ENCODE measurements at places on chromosomes 3 and 15.

GRCh38 chr15:100131321-100132224 lies 210.2 kb downstream of the ADAMTS17 start:
- DNase-seq = no peak

GRCh38 chr3:13046569-13047274 lies 26.5 kb downstream of the IQSEC1 start:
- no peak for DNase-seq

GRCh38 chr3:58200846-58201355 lies 9.9 kb downstream of the DNASE1L3 start:
- DNase-seq = no peak

- DNase-seq = no peak
Observed at GRCh38 chr3:73404435-73404834, 220.3 kb downstream of the PDZRN3 start.

DNA sequence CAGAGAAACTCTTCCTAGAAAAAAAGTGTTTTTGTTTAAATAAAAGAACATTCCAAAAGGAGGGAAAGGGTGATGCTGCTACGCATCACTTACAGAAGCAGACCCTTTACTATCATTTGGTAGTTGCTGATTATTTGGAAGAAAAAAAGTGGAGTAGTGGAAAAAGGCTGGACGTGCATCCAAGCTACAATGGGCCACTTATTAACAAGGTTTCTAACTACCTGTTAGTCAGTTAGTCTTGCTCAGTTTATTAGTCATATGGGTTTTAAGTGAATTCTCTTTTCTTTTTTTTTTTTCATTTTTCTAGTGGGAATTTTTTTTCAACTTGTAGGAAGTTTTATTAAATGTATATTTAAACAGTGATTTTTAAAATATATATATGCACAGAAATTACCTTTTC lies 866.0 kb downstream of the MCTP2 start:
- no peak for DNase-seq

GRCh38 chr3:58323529-58324390 lies 8.9 kb upstream of the PXK start:
- DNase-seq = no peak

- no peak for DNase-seq
Observed at GRCh38 chr3:117400303-117400702, 690.7 kb downstream of the TUSC7 start.

- DNase-seq = no peak
Observed at GRCh38 chr3:14323401-14324223, 78.8 kb upstream of the SLC6A6 start.

DNA sequence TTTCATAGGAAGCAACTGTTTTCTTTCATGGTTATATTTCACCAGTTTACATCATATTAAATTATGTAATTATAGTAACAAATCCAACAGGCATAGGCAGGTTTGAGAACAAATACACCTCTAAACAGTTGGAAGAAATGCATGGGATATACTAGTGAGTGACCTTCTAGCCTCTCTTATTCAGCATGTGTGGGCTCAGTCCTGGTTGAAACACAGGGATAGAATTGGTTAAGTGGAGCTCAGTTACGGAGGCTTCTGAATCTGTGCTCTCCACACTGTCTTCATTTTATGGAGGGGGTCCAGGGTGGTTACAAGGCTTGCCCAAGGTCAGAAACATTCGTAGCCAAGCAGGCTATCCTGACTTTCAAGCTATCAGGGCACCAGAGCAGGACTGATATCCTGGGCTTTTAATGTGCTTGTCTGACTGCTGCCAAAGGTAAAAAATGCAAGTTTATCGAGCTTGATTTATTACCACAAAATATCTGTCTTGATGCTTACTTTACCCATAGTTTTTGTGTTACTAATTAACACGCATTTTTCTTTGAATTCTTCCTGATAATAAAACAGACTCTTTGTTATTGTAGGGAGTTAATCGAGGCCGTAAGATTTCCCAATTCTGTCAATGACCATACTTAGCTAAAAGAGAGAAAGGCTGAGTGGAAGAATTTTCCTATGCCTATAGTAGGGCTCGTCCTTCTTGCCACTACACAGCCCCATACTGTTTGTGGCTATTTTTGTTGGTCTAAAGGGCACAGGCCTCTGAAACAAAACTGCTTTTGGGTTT lies 89.6 kb downstream of the FILIP1L start:
- DNase-seq = no peak

DNA sequence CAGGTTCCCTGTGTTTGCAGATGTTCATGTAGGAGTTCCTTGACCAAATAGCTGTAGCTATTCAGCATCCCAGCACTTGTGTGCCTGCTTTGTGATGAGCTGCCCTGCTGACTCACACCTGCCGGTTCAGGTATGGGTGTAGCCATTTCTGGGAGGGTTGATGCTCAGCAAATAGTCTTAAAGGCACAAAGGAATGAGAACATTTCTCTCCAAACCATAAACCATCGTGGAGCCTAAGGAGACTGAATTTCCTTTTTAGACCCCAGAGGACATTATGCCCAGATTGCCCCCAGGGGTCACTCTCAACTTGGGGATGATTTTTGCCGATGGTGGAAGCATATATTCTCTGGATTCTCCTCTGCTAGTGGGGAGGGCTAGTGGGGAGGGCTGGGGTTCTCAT lies 80.6 kb downstream of the ADAMTSL3 start:
- no peak for DNase-seq

- peak; percentile 42 for DNase-seq
Observed at GRCh38 chr3:172751175-172751704, 714 bp downstream of the ECT2 start.

DNA sequence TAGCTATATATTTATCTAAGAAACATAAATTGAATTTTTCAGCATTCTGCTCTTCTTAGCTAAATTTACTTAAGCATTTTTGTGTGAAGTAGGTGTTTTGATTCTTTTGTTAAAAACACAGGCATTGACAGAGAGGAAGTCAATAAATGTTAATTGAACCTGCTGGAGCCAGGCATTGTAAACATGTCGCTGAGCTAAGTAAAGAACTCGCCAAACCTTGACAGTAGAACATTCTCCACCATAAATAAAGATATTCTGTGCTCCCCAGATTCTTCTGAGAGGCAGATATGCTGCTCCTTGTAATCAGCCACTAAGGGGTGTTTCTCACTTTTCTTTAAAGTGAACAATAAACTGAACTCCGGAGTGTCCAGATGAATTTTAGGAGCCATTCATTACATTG lies 38.4 kb downstream of the SYNM start:
- no peak for DNase-seq

DNA sequence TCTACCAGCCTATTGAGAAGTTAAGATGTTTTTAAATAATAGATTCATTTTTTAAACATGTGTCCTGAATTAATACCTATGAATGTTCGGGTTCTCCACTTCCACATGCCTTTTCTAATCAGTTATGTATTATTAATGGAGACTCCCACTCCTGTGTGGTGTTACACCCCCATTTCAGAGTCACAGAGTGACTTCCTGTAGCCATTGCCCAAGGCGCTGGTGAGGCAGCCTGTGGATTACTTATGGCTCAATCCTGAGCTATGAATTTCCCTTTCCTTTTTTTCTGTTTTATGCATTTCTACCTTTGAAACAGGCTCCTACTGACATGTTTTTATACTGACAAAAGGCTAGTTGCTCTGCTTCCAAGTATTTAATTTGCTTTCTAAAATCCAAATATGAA lies 162.3 kb downstream of the GABRG3 start:
- no peak for DNase-seq

GRCh38 chr3:125582707-125583106 lies 12.6 kb downstream of the OSBPL11 start:
- no peak for DNase-seq

GRCh38 chr3:193955719-193956118 lies 180.2 kb upstream of the HES1 start:
- DNase-seq = no peak

GRCh38 chr3:114557791-114558190 lies 264.0 kb downstream of the TIGIT start:
- no peak for DNase-seq

GRCh38 chr3:95627293-95627692 lies 1187.1 kb upstream of the EPHA6 start:
- no peak for DNase-seq

DNA sequence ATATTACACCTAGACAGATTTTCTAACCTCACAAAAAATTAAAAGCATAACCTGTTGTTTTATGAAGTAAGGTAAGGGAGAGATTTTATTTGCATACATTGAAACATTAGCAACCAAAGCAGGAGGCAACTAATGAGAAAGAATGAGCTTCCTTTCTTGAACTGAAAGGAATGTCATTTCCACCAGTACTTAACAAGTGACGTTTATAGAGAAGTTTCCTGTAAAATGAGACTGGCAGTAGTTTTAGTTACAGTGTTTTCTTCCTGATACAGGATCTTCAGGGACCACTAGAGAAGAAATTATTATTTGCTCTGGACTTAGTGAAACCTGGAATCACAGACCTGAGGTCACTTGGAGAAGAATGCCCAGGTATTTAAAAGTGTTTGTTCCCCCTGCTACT lies 27.4 kb upstream of the FRMD5 start:
- DNase-seq = no peak

DNA sequence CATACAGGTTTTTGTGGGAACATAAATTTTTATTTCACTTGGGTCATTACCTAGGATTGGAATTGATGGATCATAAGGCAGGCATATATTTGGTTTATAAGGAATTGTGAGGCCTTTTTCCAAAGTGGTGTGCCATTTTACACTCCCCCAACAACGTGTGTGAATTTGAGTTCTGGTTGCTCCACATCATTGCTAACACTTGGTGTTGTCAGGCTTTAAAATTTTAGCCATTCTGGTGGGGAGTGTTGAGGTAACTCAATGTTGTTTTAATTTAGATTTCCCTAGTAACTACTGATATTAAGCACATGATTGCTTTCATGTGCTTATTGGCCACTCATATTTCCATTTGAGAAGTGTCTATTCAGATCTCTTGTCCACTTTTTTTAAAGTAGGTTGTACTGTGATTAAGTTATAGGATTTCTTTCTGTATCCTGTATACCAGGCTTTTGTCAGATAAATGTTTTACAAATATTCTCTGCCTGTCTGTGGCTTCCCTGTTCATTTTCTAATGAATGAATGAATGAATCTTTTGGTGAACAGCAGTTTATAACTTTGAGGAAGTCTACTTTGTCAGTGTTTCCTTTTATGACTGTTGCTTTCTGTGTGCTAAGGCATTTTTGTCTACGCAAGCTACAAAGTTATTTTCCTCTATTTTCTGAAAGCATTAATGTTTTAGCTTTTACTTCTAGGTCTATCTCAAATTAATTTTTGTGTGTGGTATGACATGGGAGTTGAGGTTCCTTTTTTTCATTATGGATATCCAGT lies 17.9 kb upstream of the NR2C2 start:
- DNase-seq = no peak

GRCh38 chr3:178381971-178382448 lies 154.2 kb upstream of the KCNMB2 start:
- peak; percentile 23 for DNase-seq

- DNase-seq = no peak
Observed at GRCh38 chr3:162111861-162112260, 615.3 kb downstream of the OTOL1 start.

- DNase-seq = no peak
Observed at GRCh38 chr3:156635034-156635433, 39.4 kb upstream of the TIPARP start.

GRCh38 chr15:95111969-95112368 lies 880.6 kb downstream of the MCTP2 start:
- no peak for DNase-seq

DNA sequence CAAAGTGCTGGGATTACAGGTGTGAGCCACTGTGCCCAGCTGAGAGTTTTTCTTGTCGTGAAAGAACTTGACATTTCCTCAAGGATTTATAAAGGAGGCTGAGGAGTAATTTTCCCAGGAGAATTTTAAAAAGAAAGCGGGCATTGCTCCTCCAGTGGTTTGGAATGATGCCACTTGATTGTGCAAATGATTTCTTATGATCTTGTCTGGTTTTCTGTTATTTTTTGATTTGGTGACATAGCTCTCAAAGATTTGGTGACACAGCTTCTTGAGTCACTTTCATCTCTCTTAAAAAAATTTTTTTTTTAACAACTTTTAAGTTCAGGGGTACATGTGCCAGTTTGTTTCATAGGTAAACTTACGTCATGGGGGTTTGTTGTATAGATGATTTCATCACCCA lies 24.6 kb upstream of the NFKBIZ start:
- peak; percentile 21 for DNase-seq

Data from AG20443 (cell line).